Effector memory CD4-positive, alpha-beta T cell (primary cell): ENCODE measurements at places on chromosomes 1 and 21.

GRCh38 chr1:160953030-160953429 is 1.6 kb downstream of the ITLN2 start:
- no peak for DNase-seq

- DNase-seq, result no peak
Measured at GRCh38 chr1:17569200-17570139, 30.0 kb downstream of the ARHGEF10L start.

DNA sequence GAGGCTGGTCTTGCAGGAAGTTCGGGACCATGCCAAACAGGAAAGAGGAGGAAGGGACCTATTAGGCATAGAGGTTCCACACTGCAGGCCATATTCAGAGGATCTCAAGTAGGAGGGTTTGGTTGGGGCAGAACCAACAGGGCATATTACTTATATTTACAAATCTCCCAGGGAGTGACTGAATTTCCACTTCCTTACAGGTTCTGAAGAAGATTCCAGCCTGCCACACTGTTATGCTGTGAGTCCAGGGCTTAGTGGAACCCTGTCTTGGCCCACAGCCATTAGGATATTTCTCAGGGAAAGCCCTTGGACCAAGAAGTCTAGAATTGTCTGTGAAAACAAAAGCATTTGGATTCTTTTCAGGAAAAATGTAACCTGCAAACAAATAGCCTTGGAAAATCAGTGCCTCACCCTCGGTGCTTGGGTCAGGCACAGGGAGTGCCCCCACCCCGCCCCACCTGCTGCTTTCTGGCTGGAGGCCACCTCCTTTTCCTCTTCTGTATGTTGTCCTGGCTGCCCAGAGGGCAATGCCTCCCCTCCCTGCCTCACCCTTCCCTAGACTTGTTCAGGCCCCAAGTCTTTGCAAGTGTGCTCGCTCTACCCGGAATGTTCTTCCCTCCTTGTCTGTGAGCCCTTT is 41.0 kb upstream of the JUN start:
- no peak for DNase-seq

DNA sequence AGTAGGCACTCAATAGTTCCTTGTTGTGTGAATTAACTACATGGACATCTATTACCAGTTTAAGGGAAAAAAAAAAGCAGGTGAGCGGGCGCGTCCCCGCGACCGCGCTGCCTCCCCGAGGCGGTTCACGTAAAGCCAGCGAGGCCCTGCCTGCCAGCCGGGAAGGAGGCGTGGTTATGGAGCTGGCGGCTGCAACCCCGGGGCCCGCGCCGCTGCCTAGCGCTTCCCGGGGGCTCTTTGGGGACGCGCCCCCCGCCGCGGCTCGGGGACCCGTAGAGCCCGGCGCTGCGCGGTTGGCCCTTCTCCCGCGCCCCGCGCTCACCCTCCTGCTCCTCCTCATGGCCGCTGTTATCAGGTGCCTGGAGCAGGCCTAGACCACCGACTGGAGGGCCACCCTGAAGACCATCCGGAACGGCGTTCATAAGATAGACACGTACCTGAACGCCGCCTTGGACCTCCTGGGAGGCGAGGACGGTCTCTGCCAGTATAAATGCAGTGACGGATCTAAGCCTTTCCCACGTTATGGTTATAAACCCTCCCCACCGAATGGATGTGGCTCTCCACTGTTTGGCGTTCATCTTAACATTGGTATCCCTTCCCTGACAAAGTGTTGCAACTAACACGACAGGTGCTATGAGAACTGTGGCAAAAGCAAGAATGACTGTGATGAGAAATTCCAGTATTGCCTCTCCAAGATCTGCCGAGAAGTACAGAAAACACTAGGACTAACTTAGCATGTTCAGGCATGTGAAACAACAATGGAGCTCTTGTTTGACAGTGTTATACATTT is 2.6 kb upstream of the CC2D1B start:
- peak; percentile 38 for DNase-seq

GRCh38 chr1:225941187-225941941 is at the start of gene LEFTY2:
Gene LEFTY2, minus strand, starts transcription at chr1:225941220. Its CDS starts 80 bp downstream, at chr1:225941140.
- no peak for DNase-seq

- DNase-seq, result no peak
Measured at GRCh38 chr1:78061825-78062523, 16.2 kb downstream of the GIPC2 start.

GRCh38 chr1:193299038-193299437 is 112.6 kb upstream of the B3GALT2 start:
- no peak for DNase-seq

DNA sequence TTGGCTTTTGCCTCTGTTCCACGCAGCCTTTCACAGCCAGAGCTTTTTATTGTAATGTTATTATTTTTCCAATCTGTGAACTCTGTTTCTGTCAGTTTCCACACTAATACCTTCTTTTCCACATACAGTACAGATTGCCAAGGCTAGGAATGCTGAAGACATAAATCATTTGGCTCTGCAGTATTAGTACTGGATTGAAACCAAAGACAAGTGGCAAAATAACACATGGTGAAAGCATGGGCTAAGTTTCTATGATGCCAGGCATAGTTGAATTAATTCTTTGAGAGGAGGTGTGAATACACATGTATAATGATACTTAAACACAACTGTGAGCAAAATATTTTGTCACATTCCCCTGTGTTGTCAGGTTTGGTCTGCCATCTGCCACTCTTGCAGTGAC is 73.5 kb downstream of the TMEM200B start:
- DNase-seq, result no peak

GRCh38 chr1:38608202-38608864 is 251.2 kb downstream of the RRAGC start:
- no peak for DNase-seq

DNA sequence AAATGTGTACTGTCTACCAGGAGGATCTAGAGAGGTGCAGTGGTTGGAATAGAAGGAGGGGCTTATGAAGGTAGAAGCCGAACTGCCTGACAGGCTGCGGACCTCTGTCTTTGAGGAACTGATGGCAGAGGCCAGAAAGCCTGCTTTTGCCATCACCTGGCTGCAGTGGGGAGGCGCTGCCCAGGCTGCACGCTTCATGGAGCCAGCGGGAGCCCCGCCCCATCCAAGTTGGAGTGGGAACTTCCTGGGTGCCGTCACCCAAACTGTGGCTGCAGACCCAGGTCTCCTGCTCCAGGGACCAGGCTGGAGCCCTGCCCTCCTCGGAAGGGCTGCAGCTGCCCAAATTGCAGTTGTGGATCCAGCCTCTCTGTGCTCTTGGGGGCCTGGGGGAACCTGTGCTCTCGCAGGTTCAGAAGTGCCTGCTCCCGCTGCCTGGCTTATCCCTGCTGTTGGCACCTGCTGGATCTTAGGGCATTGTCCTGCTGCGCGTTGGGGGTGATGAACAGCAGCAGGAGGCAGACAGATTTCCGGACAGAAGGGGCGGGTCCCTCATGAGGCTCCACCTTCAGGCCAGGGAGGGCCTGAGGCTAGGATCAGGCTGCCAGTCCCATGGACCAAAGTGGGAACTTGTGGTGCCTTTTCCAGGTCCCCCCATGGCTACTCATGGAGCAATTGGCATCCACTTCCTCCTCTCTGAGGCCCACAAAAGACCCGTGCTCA is 118.0 kb upstream of the PLPPR4 start:
- DNase-seq, result no peak

GRCh38 chr1:209899948-209900347 is 38.1 kb upstream of the SYT14 start:
- no peak for DNase-seq

DNA sequence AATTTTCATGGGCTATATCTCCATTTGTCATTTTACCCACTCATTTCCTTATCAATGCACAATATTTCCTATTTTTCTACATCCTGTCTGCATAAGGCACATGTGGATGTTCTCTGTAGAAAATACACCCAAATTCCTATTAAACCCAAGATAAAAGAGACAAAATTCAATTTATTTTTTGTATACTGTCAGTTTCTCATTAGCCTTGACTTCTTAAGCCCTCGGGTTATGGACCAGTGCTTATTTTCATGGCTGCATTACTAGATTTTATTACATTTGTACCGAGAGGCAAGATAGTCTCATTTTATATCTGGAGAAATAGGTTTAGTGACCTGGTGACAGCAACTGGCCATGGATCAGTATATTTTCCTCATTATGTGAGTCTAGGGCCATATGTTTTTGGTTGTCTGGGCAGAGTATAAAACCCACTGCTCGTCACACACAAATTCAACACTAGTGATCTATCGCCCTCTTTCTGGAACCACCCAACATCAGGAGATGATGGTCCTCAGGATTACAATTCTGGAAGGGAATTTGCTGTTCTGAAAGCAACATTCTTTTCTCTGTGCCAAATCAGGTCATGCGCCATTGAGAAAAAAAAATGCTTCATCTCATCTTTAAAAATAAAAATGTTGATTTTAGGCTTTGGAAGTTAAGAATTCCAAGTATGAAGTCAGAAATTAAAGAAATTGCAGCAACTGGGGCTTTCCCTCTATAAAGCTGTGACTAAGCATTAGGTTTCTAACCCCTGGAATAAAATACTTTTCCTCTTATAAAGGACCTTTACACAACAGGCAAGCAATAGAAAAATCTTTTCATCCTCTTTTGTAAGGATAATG is 81.4 kb downstream of the ASTN1 start:
- DNase-seq, result no peak

GRCh38 chr1:231691618-231692259 is 65.1 kb downstream of the DISC1 start:
- DNase-seq, result no peak

GRCh38 chr1:228938537-228938901 is 203.2 kb downstream of the RHOU start:
- DNase-seq, result no peak

GRCh38 chr1:15939181-15940109 is 36.5 kb downstream of the ZBTB17 start:
- DNase-seq, result no peak

GRCh38 chr1:168172250-168172915 is 6.4 kb upstream of the TIPRL start:
- DNase-seq, result no peak

- no peak for DNase-seq
Measured at GRCh38 chr1:2152954-2153353, 41.6 kb downstream of the FAAP20 start.

DNA sequence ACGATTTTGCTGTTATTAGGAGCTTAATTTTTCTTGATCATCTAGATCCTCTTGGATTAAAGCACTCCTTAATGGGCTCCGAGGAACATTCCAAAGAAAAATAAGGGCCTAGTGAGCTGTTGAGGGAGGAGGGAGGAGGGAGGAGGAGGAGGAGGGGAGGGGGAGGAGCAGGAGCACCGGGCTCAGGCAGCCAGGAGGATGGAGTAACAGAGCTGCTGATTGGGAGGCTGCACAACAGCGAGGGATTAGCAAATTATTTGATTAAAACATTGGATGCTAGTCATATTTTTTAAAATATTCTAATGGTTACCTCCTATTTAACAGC is 302.1 kb upstream of the RRP15 start:
- DNase-seq, result no peak

- DNase-seq, result no peak
Measured at GRCh38 chr1:205044741-205045140, 1.7 kb downstream of the CNTN2 start.

- DNase-seq, result no peak
Measured at GRCh38 chr1:84480650-84481049, 1.6 kb downstream of the RPF1 start.

DNA sequence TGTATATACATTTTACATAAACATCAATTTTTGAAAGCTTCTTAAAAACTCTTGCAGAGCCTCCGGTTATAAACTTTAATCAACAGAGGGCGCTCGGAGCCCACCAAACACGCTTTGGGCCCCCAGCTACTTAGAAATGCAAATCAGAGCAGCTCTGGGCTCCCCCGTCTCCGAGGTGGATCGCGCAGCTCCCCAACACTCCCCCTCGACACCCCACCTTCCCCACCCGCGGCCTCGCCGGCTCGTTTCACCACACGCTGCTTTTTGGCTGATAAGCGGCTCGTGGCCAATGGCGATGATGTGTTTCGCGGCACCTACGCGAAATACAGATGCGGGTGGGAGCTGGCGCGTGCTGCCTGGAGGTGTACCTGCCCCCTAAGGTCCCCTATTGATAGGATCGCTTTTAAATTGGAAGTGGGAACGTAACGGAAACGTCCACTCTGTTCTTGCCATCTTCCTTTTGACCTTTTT is 1.7 kb upstream of the KIF26B start:
- DNase-seq, result peak; percentile 23

- DNase-seq, result no peak
Measured at GRCh38 chr1:39659538-39659937, 12.4 kb downstream of the NT5C1A start.

- no peak for DNase-seq
Measured at GRCh38 chr1:229210844-229211243, 60.1 kb upstream of the RAB4A start.

- no peak for DNase-seq
Measured at GRCh38 chr1:163709636-163710035, 387.9 kb downstream of the NUF2 start.

DNA sequence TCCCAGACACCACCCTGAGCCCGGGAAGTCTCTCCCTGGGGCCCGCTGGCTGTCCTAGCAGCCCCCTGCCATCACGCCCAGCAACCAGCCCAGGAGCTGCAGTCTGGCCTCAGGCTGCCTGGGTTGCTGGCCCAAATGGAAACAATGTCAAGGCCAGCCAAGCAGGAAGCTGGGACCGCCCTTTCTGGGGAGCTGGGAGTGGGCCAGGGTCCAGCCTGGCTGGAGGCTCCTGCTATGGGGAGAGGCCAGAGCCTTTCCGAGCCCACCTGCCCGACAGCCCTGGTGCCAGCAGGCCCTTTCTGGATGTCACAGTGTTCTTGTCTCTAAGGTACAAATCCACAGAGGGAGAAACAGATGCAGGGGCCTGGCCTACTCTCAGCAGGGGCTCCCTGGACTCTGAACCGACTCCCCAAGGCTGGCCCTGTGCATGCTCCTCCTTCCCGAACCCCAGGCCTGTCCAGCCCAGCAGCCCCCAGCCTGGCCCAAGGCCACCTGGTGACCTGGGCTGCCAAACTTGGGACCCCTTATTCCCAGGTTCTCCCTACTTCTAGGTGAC is 1.2 kb upstream of the MMEL1 start:
- DNase-seq, result no peak

- DNase-seq, result no peak
Measured at GRCh38 chr1:97796711-97797110, 124.1 kb downstream of the DPYD start.

DNA sequence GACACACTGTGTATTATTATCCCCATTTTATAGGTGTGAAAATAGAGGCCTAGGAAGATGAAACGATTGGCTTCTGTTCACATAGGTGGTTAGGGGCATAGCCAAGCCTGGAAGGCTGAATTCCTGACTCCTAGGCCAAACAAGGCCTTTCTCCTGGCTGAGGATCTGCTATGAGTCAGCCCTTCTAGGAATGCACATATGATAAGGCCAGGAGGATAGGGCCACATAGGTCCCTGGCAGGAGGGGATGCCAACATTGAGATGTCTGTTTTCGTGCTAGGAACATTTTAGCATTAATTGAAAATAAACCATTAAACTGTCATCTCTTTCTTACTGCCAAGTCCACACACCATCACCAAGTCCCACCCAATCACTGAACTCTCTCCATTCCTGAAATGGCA is 9.2 kb downstream of the CSMD2 start:
- DNase-seq, result no peak

GRCh38 chr21:32001390-32001789 is 128.6 kb downstream of the HUNK start:
- DNase-seq, result no peak

DNA sequence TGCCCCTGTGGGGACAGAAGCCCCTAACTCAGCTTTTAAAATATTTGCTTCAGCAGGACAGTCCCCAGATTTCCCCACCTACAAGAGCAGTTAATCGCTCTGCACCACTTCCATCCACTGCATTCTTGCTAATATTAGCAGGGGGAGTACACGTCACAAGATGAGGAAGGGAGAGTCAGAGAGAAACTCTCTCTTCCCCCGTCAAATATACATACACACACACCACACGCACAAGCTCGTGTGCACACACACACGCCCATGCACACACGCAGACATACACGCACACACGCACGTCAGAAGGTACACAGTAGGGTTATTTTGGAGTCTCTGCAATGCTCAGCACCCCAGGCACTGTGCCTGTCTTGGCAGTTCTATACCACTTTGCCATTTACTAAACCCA is 2.1 kb downstream of the CLCA1 start:
- no peak for DNase-seq
